ENCODE measurements at places on chromosomes 4 and X. TPM values are rescaled to one million over a fixed set of nuclear protein-coding genes. Genes with fewer than 3 reads are reported as not detected.

Gene SSX1
- polyA plus RNA-seq = not detected

GRCh38 chr4:29304595-29304994 is 1415.6 kb upstream of the PCDH7 start:
- no peak for DNase-seq

GRCh38 chr4:109723110-109723509 is 6.8 kb downstream of the PLA2G12A start:
- DNase-seq = no peak

DNA sequence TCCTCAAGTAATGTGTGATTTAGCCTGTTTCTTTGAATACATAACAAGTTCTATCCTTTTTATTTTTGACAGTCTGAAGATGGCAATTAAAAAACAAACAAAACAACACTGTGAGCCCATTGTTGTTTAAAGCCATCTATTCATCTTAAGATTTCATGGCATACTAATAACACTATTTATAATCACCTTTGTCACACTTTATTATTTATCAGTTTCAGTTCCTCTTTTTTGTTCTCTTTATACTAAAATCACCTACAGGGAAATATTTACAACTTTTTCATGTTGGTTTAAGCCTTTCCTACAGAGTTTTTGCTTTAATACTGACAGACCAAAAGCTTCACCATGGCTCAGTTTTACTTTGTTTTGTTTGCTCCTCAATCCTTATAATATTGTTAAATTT is 247.4 kb upstream of the CTSO start:
- no peak for DNase-seq

- DNase-seq = peak; percentile 88
These were observed at the start of gene BEX4 for GRCh38 chrX:103214870-103215424. BEX4 (plus strand) TSS chrX:103215108; CDS start chrX:103216154, 1,046 bp downstream.

Gene SPANXA1
- polyA plus RNA-seq = not detected

- DNase-seq = no peak
These were observed 20.4 kb downstream of the EREG start for GRCh38 chr4:74385386-74385785.

DNA sequence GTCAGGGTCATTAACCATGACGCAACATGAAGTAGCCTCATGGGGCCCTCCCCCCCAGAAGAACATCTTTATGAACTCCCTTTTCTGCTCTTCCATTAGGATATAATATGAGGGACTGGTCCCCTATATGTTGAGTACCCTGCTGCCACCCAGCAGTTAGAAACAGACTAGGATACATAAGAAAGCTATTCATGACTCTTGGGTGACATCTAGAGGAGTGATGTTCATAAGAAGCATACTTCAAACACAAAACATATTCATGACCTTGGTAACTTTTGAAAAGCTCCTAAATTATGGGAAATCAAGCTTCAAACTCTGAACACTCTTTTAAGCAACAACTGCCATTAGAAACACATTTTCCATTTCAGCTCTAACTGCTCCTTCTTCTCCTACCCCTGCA is 155.2 kb upstream of the SPIN4 start:
- DNase-seq = peak; percentile 4

Gene CDK16
- 60.6 TPM for polyA plus RNA-seq
